ENCODE measurements at places on chromosomes 3 and 15.
A peak's percentile ranks its signal among the peaks of the same experiment; 100 is the strongest.

GRCh38 chr15:60155661-60156060, 151.6 kb downstream of the FOXB1 start:
- DNase-seq = peak; percentile 63

DNA sequence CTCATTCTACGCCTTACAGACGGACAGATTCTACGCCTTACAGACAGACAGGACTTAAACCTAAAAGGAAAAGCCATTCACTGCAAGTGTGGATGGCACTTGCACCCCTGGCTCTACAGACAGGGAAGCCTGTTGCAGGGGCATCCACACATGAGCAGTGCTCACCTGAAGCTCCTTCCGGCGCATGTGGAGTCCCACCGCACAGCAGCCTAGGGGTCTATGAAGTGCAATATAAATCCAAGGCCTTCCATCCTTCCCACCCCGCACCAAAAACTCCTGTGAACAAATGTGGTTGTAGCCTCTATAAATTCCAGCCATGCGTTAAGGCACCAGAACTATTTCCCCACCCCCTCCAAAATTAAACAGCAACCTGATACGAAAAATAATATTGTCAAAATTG, 121.3 kb downstream of the LRIG1 start:
- no peak for DNase-seq

GRCh38 chr15:65986416-65986815, 117.1 kb downstream of the RAB11A start:
- no peak for DNase-seq

GRCh38 chr3:29236146-29236840, 44.6 kb upstream of the RBMS3 start:
- DNase-seq = no peak

GRCh38 chr15:79736435-79737000, 160.3 kb downstream of the MTHFS start:
- peak; percentile 10 for DNase-seq

- DNase-seq = peak; percentile 68
Observed at GRCh38 chr15:70098461-70099166, 897 bp upstream of the TLE3 start.

DNA sequence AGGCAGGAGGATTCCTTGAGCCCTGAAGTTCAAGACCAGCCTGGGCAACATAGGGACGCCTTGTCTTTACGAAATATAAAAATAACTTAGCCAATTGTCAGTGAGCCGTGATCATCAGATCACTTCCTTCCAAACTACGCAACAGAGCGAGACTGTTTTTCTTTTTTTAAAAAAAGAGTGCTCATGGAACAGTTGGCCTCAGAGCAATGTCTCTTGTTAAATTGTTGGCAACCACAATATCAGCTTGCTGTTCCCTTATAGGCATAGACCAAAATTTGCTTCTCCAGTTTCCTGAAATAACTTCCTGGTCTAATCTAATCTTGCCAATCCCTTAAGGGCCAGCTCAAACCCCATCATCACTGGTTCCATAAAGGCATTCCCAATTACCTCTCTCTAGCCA, 93.3 kb upstream of the SLC4A7 start:
- DNase-seq = no peak

GRCh38 chr3:140536926-140537726, 140.7 kb upstream of the TRIM42 start:
- DNase-seq = no peak
